ENCODE measurements at places on chromosomes 13 and 19. TPM values are rescaled to one million over a fixed set of nuclear protein-coding genes. Genes with fewer than 3 reads are reported as not detected.

Gene SYT5
- polyA plus RNA-seq, result 1.7 TPM

GRCh38 chr13:98504371-98504963 is 72.4 kb downstream of the STK24 start:
- H3K4me1 ChIP-seq, result peaks cover 84% of the 10 kb centered on the region
- H3K27me3 ChIP-seq, result no peaks in the 10 kb centered on the region
- peak overlapping the region; percentile 62 for H3K27ac ChIP-seq

- peaks cover 94% of the 10 kb centered on the region for H3K36me3 ChIP-seq
- H3K4me1 ChIP-seq, result peaks cover 54% of the 10 kb centered on the region
- no peaks in the 10 kb centered on the region for H3K27me3 ChIP-seq
- no peak for DNase-seq
- peak overlapping the region; percentile 38 for H3K27ac ChIP-seq
Observed at GRCh38 chr19:5933391-5934068, 19.5 kb downstream of the CAPS start.

DNA sequence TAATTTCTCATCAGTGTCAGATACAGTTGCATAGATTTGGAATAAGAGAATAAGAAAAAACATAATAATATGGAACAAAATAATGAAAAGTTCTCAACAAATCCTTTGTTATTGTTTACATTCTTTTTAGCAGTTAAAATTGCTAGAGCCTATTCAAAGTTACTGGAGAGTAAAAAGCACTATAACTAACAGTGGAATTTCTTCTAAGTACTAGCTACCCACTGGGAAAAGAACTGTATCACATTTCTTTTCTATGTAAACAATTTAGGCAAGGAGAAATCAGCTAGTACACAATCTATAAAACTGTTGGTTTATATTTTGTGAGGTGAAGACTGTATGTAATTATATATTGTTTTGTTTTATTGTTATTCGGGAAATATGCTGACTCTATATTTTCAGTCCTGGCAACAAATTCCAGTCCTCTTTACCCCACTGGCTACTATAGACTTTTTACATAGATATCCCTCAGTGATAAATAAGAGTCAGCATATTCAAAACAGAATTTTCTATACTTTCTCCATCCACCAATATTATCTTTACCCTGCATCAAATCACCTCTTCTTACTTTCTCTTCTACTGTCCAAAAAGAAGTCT is 222.0 kb downstream of the PCDH9 start:
- no peak overlapping the region for H3K27ac ChIP-seq
- DNase-seq, result no peak
- no peaks in the 10 kb centered on the region for H3K36me3 ChIP-seq
- no peaks in the 10 kb centered on the region for H3K4me1 ChIP-seq
- no peak overlapping the region for H3K4me3 ChIP-seq

GRCh38 chr19:19040417-19040816 is 7.0 kb downstream of the ARMC6 start:
- H3K36me3 ChIP-seq, result peaks cover 7% of the 10 kb centered on the region
- H3K27me3 ChIP-seq, result no peaks in the 10 kb centered on the region
- peak; percentile 62 for DNase-seq
- peaks cover 11% of the 10 kb centered on the region for H3K4me1 ChIP-seq
- H3K4me3 ChIP-seq, result no peak overlapping the region

DNA sequence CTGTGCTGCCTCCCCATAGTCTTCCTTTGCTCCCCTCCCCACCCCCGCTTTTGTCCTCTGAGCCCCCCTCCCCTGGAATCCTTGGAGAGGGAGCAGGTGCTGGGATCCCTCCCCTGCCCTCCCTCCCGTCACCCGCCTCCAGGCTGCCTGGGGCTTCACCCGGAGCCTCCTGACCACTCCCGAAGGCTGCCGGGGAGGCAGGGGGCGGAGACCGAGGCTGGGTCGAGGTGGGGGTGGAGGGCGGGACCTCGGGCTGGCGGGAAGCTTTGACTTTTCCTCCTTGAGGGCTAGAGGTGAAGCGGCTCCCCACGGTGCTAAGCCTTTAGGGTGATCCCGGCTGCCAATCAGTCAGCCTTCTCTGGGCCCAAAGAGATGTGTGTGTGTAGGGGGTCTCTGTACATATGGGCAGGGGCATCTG is 1.5 kb downstream of the KMT5C start:
- peak; percentile 94 for DNase-seq
- peaks cover 27% of the 10 kb centered on the region for H3K36me3 ChIP-seq
- peaks cover 42% of the 10 kb centered on the region for H3K4me1 ChIP-seq
- H3K27me3 ChIP-seq, result no peaks in the 10 kb centered on the region
- peak overlapping the region; percentile 85 for H3K4me3 ChIP-seq
